Mesothelial cell of epicardium (in vitro differentiated cells): ENCODE measurements at places on chromosomes 4 and X.

GRCh38 chr4:133624744-133625143, 475.6 kb downstream of the PCDH10 start:
- no peak for DNase-seq

- DNase-seq: no peak
Observed at GRCh38 chr4:144787365-144788258, 141.7 kb downstream of the HHIP start.

- DNase-seq: no peak
Observed at GRCh38 chrX:14309431-14309830, 219.9 kb upstream of the GLRA2 start.

- DNase-seq: no peak
Observed at GRCh38 chr4:40395908-40396793, 61.0 kb downstream of the CHRNA9 start.

- no peak for DNase-seq
Observed at GRCh38 chr4:33715841-33716395, 2528.4 kb downstream of the ARAP2 start.

DNA sequence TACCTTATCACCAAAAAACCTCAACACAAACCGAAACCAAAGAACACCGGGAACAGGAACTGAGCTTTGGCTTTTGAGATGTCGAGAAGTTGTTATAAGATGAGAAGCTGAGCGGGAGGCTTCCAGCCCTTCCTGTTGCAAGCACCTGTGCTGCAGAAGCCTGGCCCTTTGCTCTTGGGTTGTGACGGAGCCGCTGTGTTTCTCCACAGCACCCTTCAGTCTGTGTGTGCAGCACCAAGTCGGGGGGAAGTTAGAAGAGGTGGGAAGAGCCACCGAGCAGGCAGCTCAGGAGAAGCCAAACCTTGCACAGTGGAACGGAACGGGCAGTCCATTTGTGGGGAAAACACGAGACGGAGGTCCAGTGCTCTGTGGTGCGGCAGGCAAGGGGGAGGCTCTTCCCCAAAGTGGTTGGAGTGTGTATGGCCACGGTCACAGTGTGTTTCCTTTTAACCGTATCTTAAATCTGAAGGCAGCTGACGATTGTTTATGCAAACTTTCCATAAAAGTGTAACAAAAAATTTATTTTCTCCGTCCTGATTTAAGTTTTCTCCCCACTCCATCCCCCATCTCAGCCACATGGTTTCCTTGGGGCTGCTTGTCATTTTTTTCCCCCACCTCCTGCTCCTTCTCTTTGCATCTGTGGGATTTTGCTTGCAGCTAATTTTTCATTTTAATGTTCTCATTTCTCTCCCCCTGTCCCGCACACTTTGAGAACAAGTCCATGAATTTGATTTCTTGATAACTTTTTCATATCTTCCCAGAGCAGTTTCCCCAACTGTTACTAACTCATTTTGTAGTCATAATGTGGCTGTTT, 123.7 kb downstream of the STOX2 start:
- no peak for DNase-seq

GRCh38 chr4:73230865-73231517, 27.6 kb downstream of the ANKRD17 start:
- no peak for DNase-seq
